ENCODE measurements at places on chromosomes 7 and 10.

DNA sequence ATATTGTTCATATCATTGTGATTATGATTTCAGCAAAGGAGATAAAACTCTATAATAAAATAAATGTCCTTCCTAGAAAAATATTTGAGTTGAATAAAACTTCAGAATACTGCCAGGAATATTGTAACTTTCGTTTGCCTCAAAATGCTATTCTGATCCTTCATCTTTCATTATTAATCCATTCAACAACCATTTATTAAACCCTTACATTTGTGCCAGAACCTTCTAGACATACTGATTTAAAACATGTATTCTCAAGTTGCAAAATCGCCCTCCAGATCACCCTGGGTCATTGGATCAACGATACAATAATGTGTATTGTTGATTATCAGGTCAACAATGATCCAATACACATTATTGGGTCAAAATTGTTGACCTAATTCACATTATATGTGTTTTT, 759.8 kb downstream of the CNTNAP2 start:
- no peak for DNase-seq

GRCh38 chr7:2602406-2603043, 29.3 kb upstream of the TTYH3 start:
- no peak for DNase-seq

DNA sequence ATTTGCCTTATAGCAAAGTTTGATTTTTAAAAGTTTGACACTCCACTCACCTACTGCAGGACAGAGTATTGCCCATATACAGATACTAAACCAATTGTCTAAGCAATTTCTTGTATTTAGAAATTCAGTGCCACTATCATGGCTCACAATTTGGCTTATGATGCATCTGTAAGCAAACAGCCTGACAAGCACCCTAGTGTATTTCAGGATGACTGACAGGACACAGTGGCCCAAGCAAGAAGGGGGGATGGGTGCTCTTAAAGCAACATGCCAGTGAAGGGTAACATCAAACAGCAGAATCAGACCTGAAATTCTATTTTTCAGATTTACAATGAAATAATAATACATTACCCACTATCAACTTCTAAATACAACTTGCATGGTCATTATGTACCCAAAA, 30.5 kb downstream of the CTNNA3 start:
- no peak for DNase-seq

- no peak for DNase-seq
Measured at GRCh38 chr10:50927522-50928189, 42.2 kb upstream of the A1CF start.

GRCh38 chr10:49344840-49345239, 45.9 kb downstream of the C10orf71 start:
- DNase-seq, result no peak

DNA sequence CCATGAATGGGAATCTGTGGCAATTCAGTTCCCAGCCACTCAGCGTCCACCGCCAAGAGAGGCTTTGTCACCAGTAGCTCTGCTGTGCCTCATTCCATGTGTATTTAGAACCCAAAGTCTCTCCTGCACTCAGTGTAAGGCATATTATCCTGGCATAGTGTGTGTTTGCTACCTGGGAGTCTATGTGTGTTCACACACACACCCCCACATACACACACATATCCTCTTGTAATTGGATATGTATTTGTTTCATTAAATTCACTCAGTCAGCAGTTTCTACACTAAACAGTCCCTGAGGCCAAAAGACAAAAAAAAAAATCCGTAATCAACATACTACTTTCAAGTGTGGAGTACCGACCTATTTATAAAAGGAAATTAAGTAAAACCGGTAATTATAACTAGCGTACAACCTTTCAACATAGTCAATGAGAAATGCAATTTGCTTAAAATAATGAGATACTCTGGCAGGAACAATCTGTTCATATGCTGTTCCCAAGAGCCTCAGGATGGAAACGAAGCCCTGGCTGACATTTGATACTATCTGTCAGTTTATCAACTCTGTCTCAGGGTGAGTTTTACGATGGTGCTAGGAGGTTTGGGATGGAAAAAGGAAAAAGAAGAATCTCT, 425.8 kb upstream of the CELF2 start:
- no peak for DNase-seq

DNA sequence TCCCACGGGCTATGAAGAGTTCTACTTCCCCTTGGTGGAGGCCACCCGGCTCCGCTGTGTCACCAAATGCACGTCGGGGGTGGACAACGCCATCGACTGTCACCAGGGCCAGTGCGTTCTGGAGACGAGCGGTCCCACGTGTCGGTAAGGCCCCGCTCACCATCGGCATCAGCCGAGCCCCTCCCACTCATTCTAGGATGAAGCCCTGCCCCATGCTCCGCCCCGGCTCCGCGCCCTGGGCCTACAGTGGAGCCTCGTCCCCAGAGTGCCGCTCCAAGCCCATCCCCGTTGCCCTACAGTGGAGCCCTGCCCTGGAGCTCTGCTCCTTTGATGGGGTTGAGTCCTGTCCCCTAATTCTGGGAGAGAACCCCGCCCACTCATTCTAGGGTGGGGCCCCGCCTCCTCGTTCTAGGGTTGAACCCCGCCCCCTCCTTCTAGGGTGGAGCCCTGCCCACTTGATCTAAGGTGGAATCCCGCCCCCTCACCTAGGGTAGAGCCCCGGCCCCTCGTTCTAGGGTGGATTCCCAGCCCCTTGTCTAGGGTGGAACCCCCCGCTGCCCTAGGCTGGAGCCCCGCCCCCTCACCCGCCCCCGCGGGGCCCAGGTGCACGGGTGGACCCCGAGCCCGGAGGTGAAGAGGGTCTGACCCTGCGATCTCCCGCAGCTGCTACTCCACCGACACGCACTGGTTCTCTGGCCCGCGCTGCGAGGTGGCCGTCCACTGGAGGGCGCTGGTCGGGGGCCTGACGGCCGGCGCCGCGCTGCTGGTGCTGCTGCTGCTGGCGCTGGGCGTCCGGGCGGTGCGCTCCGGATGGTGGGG, 3.4 kb upstream of the MUC12 start:
- no peak for DNase-seq

- no peak for DNase-seq
Measured at GRCh38 chr7:70512761-70513160, 619.2 kb upstream of the GALNT17 start.

DNA sequence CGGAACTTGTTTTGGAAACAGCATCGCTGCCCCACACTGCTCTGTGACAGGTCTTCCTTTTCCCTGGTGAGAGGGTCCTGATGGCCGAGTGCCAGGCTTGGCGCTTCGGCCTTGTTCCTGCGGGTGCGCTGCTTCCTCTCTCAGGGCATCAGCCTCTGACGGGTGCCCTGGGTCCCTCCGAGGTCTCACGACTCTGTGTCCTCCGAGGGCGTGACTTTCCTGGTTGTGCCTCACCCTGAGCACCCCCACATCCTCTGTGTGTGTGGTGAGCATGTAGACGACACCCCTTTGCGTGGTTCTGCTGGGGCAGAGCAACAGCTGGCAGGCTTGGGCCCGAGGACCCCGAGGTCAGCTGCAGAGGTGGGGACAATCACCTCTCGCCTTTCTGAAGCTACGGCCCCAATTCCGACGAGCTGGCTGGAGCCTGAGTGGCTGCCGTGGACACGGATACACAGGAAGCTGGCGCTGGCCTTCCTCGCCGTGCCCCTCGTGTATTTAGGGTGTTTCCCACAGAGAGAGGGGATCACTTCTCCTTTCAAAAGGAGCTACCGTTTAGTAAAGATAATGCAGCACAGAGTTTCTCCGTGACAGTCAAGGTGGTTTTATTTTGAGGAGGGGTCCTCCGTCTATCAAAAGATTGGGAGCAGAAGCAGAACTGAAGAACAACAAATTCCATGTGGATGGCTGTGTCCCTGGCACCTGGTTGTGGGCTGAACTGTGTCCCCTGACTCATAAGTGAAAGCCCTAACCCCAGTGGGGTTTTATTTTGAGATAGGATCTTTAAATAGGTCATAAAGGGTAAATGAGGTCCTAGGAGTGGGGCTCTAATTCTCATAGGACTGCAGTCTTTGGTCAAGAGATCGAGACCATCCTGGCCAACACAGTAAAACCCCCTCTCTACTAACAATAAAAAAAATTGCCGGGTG, 36.2 kb upstream of the PITRM1 start:
- DNase-seq, result no peak

DNA sequence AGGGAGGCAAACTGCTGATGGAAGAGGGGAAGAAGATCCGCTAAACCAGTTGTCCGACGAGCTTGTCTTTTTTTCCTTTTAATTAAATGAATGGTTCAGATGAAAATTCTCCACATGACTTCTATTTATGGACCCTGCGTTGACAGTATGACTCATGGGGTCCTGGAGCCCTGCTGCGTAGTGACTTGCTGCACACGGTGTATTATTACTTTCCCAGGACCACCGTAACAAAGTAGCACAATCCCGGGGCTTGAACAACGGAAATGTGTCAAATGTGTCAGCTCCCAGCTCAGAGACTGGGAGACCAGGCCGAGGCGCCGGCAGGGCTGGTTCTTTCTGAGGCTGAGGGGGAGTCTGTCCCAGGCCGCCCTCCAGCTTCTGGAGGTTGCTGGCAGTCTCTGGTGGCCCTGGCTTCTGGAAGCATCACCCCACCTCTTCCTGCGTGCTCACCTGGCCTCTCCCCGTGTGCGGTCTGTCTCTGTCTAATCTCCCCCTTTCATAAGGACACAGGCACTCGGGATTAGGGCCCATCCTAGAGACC, 33.8 kb upstream of the MNX1 start:
- DNase-seq, result no peak

DNA sequence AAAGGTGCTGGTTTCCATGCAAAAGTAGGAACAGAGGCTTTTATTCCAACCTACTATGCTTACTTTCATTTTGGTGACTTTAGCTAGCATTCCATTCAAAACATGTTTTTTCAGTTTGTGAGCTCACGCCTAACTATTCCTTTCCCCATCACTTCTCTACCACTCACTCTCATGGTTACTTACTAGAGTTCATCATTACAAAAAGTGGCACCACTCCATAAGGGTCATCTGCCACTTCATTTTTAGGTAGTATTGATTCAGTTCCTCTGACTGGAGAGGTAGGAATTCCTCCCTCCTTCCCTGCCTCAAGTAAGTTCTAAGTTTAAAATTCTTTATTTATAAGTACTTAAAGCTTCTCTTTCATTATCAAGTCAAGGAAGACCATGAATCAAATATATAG, 543.1 kb downstream of the HTR7 start:
- DNase-seq, result no peak

- DNase-seq, result no peak
Measured at GRCh38 chr10:65123120-65123519, 1601.9 kb downstream of the REEP3 start.

GRCh38 chr7:157138101-157138423, 664 bp upstream of the UBE3C start:
- DNase-seq, result no peak

DNA sequence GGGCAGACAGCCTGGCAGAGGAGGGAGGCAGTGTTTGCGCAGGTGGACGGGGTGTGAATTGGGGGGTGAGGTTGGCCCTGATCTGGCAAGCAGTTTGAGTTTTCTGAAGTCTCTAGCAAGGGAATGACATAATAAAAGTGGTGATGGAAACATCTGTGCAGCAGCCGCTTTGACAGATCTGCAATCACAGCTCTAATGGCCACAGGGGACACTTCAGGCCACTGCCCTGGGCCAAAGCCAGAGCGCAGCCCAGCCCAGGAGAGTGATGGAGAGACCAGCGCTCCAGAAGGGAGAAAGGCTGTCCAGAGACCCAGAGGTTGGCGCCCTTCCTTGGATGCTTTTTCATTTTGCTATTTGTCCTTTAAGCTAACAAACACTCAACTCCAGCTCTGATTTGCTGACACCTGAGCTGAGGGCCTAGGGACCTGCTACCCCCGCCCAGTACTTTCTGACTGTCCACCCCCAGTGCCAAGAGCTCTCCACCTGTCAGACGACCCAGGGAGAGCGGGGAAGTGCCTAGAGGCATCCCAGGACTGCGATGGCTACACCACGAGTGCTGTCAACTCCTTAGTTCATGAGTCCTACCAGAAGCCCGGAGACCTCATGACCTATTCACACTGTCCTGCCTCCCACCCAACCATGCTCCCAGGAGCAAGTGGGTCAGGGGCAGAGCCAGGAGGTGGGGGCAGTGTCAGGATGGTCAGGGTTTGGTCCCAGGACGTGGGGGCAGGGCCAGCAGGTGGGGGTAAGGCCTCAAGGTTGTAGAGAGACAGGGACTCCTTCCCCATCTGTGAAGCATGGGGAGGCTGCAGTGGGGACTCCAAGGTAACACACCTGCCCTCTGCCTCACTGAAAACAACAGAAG, 112.6 kb downstream of the PRKAG2 start:
- DNase-seq, result no peak

DNA sequence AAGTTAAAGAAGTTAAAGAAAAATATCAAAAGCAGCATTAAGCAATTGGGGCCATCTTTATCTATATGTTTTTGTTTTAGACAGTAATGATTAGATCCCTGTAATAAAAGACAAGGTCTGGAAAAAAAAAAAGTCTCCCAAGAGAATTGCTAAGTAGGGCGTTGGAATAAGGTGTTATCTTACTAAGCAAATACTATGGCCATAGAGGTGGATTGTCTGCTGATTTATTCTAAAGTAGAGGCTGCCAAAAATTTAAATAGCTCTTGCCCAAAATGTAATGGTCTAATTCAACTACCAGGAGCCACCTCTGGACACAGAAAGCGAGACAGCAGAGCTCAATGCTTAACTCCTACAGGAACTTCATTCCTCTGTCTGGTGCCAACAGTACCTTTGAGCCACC, 71.6 kb downstream of the HERPUD2 start:
- no peak for DNase-seq

GRCh38 chr10:37707829-37708578, 149.4 kb downstream of the ZNF248 start:
- DNase-seq, result no peak

DNA sequence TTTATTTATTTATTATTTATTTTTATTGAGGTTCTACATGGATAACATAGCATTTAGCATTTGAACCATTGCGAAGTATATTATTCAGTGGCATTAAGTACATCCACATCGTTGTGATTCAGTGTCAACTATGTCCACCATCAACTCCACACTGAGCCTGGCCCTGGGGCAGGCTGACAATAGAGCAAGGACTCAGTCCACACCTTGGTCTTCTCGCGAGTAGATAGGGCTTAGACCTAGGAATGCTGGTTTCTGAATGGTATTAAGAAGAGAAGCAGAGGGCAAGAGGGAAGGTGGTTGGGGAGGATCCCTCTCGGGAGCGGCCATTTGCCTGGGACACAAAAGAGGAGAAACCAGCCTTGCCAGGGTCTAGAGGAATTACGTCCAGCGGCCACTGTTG, 599.2 kb upstream of the MGMT start:
- no peak for DNase-seq

GRCh38 chr10:96622013-96622787, 35.4 kb upstream of the TM9SF3 start:
- no peak for DNase-seq

- peak; percentile 59 for DNase-seq
Measured at GRCh38 chr10:96765406-96766240, 45.3 kb upstream of the PIK3AP1 start.
